Natural killer cell treated with Interleukin-12 subunit alpha and Interleukin-12 subunit beta and Interleukin-15 and Interleukin-18, amount 100 ng/mL, for 72 hours (primary cell): ENCODE measurements at places on chromosomes 12 and 14. TPM values are rescaled to one million over a fixed set of nuclear protein-coding genes. Genes with fewer than 3 reads are reported as not detected.

DNA sequence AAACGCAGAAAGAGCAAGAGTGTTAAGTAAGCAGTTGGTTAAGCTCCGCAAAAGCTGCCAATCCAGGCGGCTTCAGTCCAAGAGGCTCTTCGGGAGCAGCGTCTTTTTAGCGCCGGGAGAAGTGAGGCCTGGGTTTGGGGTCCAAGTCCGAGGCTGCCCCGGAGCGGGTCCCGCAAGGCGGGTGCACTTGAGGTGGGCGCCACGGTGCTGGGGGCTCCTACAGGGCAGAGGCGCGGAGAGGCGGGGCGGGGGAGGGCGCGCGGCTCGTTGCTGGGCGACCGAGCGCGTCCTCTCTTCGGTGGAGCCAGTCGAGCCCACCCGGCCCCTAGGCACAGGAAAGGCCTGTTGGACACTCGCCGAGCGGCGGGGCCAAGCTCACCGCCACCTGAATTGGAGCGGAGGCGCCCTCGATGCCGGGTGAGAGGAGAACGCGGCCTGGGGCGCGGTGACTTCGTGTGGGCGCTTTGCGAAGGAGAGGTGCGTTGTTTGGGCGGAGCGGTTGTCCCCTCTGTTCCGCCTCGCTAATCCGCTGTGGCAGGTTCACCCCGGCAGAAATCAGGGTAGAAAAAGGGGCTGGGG lies 15.6 kb downstream of the TTC6 start:
- no peak overlapping the region for H3K4me3 ChIP-seq
- no peak overlapping the region for H3K27ac ChIP-seq
- H3K36me3 ChIP-seq: peaks cover 14% of the 10 kb centered on the region
- peaks cover 6% of the 10 kb centered on the region for H3K27me3 ChIP-seq
- DNase-seq: no peak
- no peaks in the 10 kb centered on the region for H3K4me1 ChIP-seq

ATP2A2 gene
- 359 TPM for total RNA-seq

- peaks cover 11% of the 10 kb centered on the region for H3K36me3 ChIP-seq
- no peak for DNase-seq
- peaks cover 27% of the 10 kb centered on the region for H3K4me1 ChIP-seq
These were observed 1.7 kb downstream of the GATC start for GRCh38 chr12:120447992-120448391.

FOXM1 gene
- total RNA-seq: 48.9 TPM

- H3K4me3 ChIP-seq: no peak overlapping the region
- no peaks in the 10 kb centered on the region for H3K4me1 ChIP-seq
- H3K27ac ChIP-seq: no peak overlapping the region
- no peaks in the 10 kb centered on the region for H3K27me3 ChIP-seq
- H3K36me3 ChIP-seq: no peaks in the 10 kb centered on the region
These were observed 469.8 kb downstream of the BCAT1 start for GRCh38 chr12:24479131-24479530.

GRCh38 chr12:52057638-52058576 lies 6.7 kb downstream of the NR4A1 start:
- no peaks in the 10 kb centered on the region for H3K4me1 ChIP-seq
- no peaks in the 10 kb centered on the region for H3K36me3 ChIP-seq

ZNF740 gene
- total RNA-seq: 53.1 TPM

DNA sequence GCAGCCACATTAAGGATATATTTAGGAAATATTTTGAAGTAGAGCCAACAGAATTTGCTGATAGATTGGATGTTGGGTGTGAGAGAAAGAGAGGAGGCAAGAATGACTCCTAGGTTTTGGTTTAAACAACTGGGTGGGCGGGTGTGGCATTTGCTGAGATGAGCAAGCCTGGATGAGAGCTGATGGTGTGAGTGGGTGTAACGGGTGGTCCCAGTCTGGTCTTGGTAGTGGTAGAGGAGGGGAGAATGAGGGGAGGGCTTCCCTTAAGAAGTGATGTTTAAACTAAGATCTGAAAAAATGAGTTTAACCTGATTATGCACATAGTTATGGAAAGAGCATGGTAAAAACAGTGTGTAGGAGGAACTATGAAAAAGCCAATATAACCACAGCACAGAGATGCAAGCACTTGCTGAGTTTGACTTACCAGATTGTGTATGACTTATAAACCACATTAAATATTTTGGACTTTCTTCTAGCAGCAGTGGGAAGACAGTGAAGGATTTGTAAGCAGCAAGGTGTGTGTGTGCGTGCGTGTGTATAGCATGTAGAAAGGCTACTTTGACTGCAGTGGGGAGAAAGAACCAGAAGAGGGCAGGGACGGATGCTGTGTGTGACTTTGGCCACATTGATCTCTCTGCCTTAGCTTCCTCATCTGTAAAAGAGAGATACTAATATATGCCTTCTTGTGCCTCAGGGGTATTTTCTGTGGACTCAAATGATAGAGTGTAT lies 139.7 kb downstream of the PRIMA1 start:
- H3K4me1 ChIP-seq: no peaks in the 10 kb centered on the region
- H3K36me3 ChIP-seq: no peaks in the 10 kb centered on the region
- peaks cover 22% of the 10 kb centered on the region for H3K27me3 ChIP-seq
- no peak overlapping the region for H3K4me3 ChIP-seq
- no peak for DNase-seq

- H3K27me3 ChIP-seq: peaks cover 9% of the 10 kb centered on the region
- H3K4me3 ChIP-seq: no peak overlapping the region
- H3K4me1 ChIP-seq: no peaks in the 10 kb centered on the region
- H3K27ac ChIP-seq: no peak overlapping the region
- DNase-seq: no peak
These were observed 184.2 kb downstream of the KCNA5 start for GRCh38 chr12:5227708-5228373.
